Activated naive CD4-positive, alpha-beta T cell treated with Interleukin-2 at 50 U/mL for 16 hours (primary cell): ENCODE measurements at places on chromosomes 4 and X.

DNA sequence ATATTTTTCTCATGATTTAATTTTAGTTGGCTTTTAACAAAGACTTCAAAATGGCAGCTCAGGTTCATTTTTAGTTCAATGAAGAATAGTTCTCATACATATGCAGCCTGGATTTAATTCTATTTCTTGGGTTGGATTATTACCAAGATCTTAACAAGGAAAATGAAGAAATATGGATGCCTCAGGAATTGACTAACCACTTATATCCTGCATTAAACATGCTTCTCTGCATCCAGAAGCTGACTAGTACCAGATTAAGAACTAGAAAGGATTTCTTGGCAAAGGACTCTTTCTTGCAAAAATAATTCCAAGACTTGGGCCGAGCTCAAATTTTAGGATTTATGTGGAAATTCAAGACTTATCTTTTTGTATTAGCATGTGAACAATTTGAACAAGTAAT lies 5.6 kb upstream of the KLHL2 start:
- no peak for DNase-seq

DNA sequence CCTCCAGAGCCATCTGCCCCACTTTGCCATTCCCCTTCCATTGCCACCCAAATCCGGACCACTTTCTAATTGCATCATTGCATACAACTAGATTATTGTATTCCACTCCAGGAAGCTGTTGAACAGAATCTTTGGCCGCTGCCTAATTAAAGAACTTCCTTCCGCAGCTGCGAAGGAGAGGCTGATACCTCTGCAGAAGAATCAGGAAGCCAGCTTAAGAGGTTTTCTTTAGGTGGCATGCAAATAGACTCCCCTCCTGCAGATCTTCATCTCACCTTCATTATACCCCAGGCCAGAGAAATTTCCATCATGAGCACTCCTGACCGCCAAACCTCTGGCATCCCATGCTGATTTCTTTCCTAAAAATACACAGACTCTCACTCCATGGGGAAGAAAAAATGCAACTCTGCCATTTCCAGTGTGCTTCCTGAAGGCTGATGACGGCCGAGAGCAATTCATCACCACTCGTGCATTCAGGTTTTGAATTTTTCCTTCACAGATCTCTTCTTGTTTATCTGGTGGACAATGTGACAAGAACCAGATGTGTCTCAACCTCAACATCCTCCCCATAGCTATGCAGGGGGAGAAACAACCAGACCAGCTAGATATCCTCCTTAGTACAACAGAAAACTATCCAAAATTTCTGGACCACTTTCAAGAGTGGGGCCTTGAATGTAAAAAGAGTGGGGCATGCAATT lies 31.2 kb downstream of the LGI2 start:
- DNase-seq, result no peak

- DNase-seq, result no peak
Observed at GRCh38 chrX:103418811-103419340, 42.5 kb downstream of the BEX3 start.

DNA sequence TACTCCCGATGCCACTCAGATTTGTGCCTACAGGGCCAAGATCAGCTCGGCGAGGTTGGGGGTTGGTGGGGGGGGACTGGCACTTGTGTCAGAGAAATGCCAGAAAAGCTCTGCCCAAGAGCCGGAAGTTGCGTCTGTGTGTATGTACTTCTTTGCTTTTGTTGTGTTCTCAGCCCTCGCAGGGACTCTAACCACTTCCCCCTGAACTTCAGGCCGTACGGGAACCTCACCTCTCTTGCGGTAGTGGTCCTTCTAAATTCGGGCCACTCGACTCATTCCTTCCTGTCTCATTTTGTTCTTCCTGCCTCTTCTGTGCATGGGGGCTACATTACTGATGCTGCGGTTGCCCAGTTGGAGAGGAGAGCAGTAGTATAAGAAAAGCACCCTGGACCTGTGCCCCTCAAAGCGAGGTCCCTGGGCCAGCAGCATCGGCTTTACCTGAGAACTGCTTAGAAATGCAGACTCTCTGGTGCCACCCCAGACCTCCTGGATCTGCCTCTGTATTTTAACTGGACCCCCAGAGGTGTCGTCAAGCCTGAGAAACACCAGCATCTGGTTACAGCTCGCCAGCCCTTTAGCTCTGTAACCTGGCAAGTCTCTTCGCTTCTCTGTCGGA lies 146.3 kb upstream of the RPS6KA3 start:
- peak; percentile 26 for DNase-seq

DNA sequence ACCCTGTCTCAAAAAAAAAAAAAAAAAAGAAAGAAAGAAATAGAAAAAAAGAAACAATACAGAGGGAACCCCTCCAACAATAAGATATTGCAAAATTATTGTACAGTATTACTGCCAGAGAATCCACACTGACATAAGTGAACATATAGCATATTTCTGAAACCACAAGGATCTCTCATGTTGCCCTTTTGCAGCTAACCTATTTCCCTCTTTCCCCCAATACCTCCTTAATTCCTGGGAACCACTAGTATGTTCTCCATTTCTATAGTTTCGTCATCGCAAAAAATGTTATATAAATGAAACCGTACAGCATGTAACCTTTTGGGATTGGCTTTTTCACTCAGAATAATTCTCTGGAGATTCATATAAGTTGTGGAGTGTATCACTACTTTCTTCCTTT lies 20.0 kb upstream of the BMP2K start:
- DNase-seq, result no peak

DNA sequence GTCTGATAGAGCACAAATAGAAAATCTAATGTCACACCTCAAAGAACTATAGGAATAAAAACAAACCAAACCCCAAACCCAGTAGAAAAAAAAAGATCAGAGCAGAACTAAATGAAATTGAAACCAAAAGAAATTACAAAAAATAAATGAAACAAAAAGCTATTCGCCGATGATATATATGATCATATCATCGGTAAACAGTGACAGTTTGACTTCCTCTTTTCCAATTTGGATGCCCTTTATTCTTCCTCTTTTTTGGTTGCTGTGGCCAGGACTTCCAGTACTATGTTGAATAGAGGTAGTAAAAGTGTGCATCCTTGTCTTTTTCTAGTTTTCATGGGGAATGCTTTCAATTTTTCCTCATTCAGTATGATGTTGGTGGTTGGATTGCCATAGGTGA lies 215.3 kb upstream of the AR start:
- DNase-seq, result no peak

DNA sequence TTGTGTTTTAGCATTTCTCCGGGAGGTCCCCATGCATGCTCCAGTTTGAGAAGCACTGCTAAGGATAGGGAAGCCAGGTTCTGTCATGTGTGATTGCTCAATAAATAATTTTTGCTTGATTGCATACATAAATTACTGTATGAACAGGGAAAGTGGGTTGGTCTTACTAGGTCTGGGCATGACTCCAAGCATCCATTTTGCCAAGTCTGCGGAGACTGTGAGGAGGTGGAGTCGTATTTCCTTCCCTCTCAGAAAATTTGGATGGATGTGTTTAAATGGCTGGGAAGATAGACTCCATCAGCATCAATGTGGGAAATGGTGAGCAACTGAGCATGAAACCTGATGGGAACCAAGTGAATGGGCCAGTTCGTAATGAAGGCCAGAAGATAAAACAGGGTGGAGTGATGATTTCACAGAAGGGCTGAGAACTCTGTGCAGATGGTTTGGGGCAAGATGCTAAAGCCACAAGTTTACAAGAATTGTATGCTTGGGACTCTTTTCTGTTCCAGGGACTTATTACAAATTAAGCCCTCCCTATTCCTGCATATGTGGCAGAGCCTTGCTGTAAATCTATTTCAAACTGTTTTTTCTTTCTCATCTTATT lies 84.1 kb downstream of the NHS start:
- DNase-seq, result no peak

- DNase-seq, result no peak
Observed at GRCh38 chr4:80495865-80496264, 160.3 kb downstream of the CFAP299 start.

GRCh38 chrX:43269201-43269600 lies 386.9 kb upstream of the MAOA start:
- no peak for DNase-seq

DNA sequence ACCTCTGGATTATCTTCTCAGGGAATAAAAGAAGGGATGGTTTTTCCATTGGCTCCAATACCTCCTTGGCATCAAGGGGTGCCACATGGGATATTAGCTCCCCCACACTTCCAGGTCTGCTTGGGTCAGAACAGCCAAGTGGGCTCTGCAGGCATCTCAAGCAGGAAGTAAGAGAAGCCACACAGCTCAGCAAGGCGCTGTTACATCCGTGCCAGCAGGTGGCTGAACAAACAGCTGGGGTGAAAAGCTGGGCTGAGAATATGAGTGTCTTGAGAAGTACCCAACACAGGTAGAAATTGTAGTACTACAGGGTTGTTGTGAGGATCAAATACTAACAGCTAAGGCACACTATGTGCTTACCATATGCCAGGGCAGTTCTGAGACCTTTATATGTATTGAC lies 76.7 kb upstream of the TMEM150C start:
- DNase-seq, result no peak

DNA sequence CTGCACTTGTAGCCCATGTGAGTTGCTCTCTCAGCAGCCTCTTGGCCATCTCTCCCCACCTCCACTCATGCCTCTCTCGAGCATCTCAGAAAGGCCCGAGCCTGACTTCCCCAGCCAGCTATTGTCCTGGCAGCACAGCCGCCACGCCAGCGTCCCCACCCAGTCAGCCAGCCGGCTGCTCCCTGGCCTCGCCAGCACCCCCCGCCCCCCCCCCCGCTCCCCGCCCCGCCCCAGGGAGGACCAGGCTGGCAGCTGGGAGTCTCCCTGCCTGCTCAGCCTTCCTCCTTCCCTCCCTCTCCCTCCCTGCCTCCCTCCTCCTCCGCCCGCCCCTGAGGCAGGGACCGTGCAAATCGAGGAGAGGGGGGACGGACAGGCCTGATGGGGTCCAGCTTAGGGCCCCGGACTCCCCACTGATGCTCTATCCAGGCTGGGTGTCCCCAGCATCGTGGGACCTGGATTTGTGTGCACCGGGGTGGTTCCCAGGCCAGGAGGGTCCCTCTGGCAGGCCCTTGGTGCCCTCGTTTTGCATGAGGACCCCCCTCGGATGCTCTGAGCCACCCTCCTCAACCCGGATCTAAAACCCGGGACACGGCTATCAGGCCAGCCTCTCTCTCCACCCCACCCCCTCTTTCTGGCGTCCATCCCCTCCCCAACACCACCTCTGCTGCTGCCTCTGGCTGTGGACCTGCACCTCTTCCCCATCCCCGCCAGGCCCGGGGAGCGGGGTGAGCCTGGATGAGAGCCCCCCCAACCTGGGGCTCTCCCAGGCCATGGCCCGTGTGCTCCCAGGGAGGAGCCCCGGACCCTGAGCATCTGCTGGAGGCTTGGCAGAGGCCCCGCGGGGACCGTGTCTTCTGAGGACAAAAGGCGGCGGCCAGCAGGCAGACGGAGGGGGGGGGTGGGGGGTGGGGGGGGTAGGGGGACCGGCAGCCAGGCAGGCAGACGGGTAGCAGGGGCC lies at the start of gene GPR173:
GPR173 (plus strand) TSS at position 621 of the 958 bp plus-strand sequence. CDS start 27,833 bp downstream, outside the sequence.
- DNase-seq, result no peak

DNA sequence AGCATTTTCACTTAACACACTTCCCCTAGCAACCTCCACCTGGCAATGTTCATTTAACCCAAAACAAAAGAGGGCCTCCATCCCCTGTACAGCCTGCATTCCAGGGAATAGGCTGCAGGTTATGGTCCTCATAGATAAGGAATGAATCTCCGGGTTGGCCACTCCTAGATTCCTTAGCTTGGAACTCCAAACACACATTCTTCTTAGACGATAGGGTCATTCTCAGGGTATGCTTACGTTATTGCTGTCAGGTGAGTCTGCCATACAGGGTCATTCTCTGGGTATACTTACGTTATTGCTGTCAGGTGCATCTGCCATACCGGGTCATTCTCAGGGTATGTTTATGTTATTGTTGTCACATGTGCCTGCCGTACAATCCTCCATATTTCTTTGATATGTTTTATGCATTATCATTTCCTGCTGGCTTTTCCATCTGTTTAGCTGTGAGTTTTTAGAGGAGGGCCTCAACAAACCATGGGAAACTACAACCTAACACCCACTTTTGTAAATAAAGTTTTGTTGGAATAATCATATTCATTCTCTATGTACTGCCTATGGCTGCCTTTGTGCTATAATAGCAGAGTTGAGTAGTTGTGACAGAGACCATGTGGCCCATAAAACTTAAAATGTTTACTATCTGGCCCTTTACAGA lies 8.2 kb upstream of the AFF1 start:
- DNase-seq, result no peak

DNA sequence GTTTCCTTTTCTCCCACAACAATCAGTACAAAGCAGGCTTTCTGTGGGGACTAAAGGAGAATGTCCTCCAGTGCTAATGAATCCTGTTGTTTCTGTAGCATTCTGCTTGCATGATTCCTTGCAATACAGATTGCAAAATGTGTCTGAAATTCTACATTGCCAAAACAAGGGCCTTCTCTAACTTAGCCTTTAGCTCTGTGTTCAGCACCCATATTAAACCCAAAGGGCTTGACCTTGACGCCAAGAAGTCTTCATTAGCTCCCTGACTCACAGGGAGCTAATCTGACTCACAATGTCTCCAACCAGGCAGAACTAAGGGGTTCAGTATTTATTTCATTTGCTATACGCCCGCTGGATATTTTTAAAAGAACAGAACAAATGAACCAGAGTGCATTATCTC lies 241.4 kb upstream of the CLNK start:
- DNase-seq, result no peak

GRCh38 chrX:66625525-66625924 lies 13.4 kb downstream of the EDA2R start:
- DNase-seq, result no peak

GRCh38 chr4:76233967-76234678 lies 17.4 kb upstream of the FAM47E start:
- DNase-seq, result no peak

GRCh38 chr4:8745826-8746225 lies 125.8 kb downstream of the HMX1 start:
- DNase-seq, result no peak

- DNase-seq, result no peak
Observed at GRCh38 chr4:143598816-143599215, 85.3 kb downstream of the SMARCA5 start.

GRCh38 chr4:133484287-133484686 lies 335.2 kb downstream of the PCDH10 start:
- no peak for DNase-seq

GRCh38 chr4:138492176-138492575 lies 250.0 kb upstream of the SLC7A11 start:
- no peak for DNase-seq

DNA sequence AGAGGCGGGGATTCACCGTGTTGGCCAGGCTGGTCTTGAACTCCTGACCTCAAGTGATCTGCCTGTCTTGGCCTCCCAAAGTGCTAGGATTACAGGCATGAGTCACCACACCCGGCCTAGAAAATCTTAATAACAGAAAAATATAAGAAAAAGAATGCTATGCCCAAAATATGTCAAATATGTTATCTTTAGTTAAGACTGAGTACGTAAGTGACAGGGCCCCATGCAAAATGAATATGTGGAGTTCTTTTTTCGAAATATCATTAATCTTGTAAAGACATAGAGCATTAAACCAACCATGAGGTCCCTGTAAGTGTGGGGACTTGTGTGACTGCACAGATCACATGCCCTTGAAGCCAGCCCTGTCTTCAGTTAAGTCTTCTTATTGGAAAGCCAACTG lies 8.9 kb upstream of the ZNF518B start:
- no peak for DNase-seq
